Fibroblast of lung (primary cell): ENCODE measurements at places on chromosomes 2 and 18.

DNA sequence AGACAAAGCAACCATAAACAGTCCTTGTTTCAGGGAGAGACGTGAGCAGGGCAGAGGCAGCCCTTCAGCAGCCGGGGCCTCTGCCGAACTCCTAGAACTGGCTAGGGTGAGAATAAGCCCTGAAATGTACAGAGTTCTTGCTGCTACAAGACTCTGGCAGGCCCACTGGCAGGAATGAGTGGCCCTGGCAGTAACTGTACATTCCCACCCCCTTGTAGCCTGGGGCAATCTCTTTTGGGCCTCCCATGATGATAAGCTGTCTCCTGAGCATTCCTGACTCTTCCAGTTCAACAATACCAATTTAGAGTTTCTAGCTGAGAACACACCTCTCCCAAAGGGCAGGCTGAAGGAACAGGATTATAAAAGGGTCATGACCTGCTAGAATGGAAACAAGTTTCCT lies 54.3 kb downstream of the HAUS1 start:
- no peak for DNase-seq

GRCh38 chr2:8203364-8203763 lies 478.5 kb upstream of the ID2 start:
- DNase-seq: no peak

DNA sequence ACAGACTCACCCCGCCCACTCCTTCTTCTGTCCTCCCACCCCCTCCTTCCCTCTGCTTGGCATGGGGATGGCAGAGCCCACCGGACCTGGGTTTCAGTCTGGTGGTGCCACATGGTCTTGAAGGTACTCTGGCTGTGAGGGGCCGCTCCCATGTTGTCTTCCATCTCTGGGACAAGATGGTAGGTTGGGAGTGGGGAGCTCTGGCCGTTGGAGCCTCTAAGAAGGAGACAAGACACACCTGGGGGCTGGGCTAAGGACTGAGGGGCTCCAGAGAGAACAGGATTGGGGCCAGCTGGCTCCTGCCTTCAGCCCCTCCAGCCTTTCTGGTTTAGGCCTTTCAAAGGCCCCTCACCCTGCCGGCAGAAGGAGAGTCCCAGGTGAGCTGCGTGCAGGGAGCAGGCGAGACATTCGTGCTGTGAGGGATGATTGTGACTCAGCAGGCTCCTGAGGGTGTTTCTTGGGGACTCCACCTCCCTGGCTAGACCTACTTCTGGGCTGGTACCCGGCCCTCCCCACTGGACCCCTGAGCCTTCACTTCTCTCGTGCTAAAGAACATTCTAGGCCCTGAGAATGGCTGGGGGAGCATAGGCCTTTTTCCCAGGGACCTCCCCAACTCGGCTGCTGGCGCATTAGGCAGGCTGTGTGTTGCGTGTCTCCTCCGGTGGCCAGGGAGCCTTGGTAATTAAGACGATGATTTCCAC lies 128.2 kb upstream of the HAAO start:
- DNase-seq: no peak

DNA sequence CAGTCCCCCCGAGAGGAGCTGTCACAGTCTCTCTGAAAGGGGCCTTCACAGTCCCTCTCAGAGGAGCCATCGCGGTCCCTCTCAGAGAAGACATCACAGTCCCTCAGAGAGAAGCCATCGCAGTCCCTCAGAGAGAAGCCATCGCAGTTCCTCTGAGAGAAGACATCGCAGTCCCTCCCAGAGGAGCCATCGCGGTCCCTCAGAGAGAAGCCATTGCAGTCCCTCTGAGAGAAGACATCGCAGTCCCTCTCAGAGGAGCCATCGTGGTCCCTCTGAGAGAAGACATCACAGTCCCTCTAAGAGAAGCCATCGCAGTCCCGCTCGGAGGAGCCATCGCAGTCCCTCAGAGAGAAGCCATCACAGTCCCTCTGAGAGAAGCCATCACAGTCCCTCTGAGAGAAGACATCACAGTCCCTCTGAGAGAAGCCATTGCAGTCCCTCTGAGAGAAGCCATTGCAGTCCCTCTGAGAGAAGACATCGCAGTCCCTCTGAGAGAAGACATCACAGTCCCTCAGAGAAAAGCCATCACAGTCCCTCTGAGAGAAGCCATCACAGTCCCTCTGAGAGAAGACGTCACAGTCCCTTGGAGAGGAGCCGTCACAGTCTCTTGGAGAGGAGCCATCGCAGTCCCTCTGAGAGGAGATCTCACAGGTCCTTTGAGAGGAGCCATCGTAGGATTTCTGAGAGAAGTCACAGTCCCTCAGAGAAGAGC lies 1.3 kb upstream of the ZNF512 start:
- no peak for DNase-seq

GRCh38 chr2:63364866-63365265 lies 223.4 kb downstream of the WDPCP start:
- no peak for DNase-seq

- no peak for DNase-seq
These were observed 28.5 kb downstream of the MAP4K3 start for GRCh38 chr2:39408351-39409136.

- no peak for DNase-seq
These were observed 14.6 kb upstream of the LTBP1 start for GRCh38 chr2:32931945-32932709.

- DNase-seq: no peak
These were observed 362.5 kb upstream of the TNP1 start for GRCh38 chr2:217222309-217222910.

GRCh38 chr2:188114014-188114413 lies 177.7 kb upstream of the GULP1 start:
- DNase-seq: peak; percentile 5

DNA sequence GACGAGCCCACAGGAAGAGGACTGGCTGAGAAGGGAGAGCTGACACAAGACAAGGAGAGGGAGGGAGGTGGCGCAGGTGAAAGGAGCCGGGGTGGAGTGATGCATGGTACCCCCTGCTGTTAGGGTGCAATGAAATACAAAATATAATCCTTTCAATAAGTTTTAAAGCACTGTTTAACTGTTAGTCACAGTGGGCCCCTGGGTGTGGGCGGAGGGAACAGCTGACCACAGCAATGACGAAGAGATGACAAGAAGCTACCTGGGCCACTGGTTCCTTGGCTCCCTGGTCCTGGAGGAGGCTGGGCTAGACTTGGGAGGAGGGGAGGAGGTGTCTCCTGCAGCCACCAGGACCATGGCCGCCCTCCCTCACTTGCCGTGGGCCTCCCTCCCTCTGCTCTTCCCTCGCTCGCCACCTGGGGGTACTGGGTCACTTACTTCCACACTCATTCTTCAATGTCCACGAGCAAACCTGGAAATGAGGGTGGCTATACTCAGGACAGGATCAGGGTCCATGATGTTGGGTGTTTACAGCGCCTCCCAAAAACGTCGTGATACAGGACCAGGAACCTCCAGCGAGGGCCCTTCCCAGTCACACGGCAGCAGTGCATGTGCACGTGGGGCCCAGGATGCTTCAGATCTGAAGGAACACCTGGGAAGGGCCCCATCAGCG lies 196.1 kb downstream of the ANKRD30B start:
- DNase-seq: no peak

DNA sequence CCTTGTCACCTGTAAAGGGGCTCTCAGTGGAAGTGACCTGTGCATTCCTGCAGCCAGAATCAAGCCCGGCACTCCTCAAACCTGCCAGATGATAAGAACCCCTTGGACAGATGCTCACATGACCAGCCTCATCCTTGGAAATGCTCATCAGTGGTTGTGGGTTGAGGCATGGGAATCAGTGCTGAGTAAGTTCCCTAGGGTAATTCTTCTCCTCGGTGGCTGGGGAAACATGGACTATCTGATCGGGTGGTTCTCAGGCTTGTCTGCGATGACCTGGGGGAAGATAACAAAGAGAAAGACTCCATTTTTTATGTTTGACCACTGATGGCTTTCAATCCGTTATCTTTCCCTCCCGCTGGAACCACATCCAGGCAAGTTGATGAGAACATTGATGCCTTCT lies 84.0 kb downstream of the SPP2 start:
- no peak for DNase-seq

DNA sequence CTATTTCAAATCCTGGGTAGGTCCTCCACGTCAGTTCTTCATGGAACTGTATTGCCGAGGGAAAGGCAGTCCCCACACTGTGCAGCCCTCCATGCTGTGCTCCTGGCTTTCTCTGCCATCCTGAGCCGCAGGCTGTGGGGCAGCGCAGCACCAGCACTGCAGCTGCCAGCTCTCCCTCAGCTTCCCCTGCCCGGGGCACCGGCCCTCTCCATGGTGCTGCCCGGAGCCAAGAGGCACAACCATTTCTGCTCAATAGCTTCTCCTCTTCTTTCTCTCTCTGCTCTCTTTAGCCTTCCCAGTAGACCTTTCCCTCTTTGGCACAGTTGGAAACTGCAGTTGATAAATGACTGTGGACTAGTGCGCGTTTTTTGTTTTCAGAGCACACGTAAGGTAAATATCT lies 12.1 kb downstream of the ANKRD23 start:
- no peak for DNase-seq

DNA sequence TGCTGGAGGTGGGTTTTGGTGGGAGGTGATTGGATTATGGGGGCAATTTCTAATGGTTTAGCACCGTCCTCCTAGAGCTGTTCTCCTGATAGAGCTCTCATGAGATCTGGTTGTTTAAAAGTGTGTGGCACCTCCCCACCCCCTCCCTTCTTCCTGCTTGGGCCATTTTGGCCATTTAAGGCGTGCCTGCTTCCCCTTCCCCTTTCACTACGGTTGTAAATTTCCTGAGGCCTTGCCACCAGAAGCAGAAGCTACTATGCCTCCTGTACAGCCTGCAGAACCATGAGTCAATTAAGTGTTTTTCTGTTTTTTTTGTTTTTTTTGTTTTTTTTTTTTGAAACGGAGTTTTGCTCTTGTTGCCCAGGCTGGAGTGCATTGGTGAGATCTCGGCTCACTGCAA lies 335.7 kb upstream of the HS6ST1 start:
- no peak for DNase-seq

- DNase-seq: no peak
These were observed 55.1 kb downstream of the DGKD start for GRCh38 chr2:233409286-233409991.

DNA sequence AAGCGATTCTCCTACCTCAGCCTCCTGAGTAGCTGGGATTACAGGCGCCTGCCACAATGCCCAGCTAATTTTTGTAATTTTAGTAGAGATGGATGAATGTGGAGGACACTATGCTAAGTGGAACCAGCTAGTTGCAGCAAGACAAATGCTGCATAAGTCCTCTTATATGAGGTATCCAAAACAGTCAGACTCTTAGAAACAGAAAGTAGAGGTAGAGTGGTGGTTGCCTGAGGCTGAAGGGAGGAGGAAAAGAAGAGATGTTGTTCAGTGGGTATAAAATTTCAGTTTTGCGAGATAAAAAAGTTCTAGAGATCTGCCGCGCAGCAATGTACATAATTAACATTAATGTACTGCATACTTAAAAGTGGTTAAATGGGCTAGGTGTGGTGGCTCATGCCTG lies 145.3 kb upstream of the SPRED2 start:
- no peak for DNase-seq

GRCh38 chr2:207238831-207239701 lies 73.3 kb upstream of the KLF7 start:
- DNase-seq: peak; percentile 100

DNA sequence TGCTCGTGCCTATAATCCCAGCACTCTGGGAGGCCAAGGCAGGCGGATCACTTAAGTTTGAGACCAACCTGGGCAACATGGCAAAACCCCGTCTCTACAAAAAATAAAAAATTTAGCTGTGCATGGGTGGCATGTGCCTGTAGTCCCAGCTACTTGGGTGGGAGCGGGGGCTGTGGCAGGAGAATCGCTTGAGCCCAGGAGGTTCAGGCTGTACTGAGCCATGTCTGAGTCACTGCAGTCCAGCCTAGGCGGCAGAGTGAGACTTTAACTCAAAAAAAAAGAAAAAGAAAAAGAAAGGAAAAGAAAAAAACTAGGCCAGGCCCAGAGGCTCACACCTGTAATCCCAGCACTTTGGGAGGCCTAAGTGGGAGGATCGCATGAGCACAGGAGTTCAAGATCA lies 30.8 kb downstream of the TWSG1 start:
- peak; percentile 13 for DNase-seq

DNA sequence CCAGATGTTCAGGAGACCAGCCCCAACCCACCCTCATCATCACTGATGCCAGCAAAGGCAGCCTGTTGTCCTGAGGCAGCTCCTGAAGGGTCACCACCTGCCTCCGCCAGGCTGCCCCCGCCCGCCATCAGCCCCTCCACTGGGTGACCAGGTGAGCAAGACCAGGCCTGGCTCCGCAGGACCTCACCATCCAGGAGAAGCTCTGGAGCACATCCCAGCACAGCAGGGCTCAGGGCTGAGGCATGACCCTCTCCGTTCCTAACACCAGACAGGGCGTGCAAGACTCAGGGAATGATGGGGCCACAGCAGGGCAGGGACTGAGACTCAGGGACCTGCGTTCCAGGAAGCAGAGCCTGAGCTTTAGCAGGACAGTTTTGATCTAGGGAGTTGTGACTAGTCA lies 218.8 kb upstream of the RAB6C start:
- no peak for DNase-seq

DNA sequence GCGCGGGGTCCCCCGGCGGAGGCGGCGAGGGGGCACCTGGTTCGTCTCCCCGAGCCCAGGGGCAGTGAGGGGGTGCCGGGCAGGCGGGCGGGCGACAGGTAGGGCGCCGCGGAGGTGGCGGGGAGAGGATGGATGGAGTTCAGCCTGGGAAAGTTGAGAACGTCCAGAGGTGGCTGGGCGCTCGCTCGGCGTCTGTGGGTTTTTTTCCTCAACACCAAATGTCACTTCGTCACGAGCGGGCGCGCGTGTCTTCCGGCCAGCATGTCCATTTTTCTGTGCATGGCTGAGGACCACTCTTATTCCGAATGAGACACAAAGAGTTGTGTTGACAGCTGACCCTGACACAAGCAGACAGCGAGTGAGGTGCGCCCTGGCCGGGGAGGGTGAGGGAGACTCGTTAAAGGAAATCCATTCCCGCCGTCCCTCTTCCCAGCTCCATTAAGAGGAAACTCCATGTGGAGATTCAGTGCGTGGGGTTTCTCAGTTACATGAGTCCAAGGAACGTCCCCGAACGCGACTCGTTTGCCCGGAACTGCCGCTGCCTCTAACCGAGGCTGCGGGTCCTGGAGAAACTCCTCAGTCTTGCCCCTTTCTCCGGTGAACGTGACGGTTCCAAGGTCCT lies 859 bp downstream of the GREB1L start:
- DNase-seq: peak; percentile 38

DNA sequence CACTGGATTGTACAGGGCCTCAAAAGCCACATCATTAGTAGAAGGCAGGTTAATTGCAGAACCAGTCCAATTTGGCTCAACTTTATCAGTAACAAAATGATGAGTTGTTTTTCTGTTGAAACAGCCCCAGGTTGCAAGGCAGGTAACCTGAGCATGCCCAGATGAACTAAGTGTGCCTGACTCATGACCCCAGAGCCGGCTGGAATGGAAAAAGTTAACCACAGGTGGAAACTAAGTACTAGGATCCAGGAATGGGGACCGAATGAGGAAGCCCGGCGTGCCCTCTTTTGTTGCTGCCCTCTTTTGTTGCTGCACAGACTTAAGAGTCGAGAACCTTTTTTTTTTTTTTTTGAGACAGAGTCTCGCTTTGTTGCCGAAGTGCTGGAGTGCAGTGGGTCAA lies 79.5 kb upstream of the YWHAQ start:
- no peak for DNase-seq

- no peak for DNase-seq
These were observed 693.4 kb upstream of the ID2 start for GRCh38 chr2:7988440-7988839.
